ENCODE measurements at places on chromosomes 3 and 15. TPM values are rescaled to one million over a fixed set of nuclear protein-coding genes. Genes with fewer than 3 reads are reported as not detected.
A peak's percentile ranks its signal among the peaks of the same experiment; 100 is the strongest.

The PRR23A gene
- not detected for polyA plus RNA-seq

- no peak for DNase-seq
Measured at GRCh38 chr3:153115326-153115725, 46.7 kb upstream of the RAP2B start.

GRCh38 chr3:7144697-7145308 is 283.9 kb downstream of the GRM7 start:
- DNase-seq: no peak

The NOX5 gene
- not detected for polyA plus RNA-seq

DNA sequence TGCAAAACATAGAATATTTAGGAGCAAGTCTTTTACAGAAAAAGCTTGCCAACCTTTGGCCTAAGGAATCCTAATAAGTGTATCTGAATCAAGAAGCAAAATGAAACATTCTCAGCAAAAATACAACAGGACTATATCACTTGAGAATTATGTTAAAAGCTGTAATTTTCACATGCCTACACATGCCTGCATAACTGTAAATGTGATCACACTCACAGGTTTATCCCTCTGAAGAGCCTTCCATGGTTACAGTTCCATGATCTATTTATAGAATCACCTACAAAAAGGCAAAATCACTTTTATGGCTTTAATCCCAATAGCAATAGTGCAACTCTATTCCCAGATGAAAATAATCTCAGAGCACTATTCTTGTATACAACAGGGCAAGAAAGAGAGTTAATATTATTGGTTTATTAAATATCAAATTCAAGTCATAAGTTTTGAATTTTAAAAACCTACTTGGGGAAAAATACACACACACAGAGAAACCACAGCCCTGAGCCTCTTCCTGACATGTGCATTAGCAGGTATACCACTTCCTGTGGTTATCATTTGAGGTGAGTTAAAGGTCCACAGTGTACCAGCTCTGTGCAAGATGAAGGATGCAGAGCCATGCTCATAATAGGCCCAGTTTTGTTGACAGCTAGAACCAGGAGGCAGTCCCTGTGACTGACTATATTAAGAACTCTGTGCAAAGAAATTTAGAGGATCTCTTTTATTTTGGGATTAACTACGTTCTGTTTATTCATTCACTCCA is 252.5 kb upstream of the TGFBR2 start:
- no peak for DNase-seq

The LEKR1 gene
- polyA plus RNA-seq: 0.33 TPM

The GHSR gene
- not detected for polyA plus RNA-seq

The ADCY5 gene
- polyA plus RNA-seq: not detected

GRCh38 chr15:47618241-47618640 is 99.1 kb upstream of the SEMA6D start:
- no peak for DNase-seq

The CCR5 gene
- polyA plus RNA-seq: 0.47 TPM

- DNase-seq: no peak
Measured at GRCh38 chr3:2656806-2657777, 453.1 kb downstream of the IL5RA start.

GRCh38 chr3:32371461-32372212 is 20.0 kb upstream of the CMTM7 start:
- DNase-seq: no peak

The BCL2A1 gene
- polyA plus RNA-seq: 465 TPM

DNA sequence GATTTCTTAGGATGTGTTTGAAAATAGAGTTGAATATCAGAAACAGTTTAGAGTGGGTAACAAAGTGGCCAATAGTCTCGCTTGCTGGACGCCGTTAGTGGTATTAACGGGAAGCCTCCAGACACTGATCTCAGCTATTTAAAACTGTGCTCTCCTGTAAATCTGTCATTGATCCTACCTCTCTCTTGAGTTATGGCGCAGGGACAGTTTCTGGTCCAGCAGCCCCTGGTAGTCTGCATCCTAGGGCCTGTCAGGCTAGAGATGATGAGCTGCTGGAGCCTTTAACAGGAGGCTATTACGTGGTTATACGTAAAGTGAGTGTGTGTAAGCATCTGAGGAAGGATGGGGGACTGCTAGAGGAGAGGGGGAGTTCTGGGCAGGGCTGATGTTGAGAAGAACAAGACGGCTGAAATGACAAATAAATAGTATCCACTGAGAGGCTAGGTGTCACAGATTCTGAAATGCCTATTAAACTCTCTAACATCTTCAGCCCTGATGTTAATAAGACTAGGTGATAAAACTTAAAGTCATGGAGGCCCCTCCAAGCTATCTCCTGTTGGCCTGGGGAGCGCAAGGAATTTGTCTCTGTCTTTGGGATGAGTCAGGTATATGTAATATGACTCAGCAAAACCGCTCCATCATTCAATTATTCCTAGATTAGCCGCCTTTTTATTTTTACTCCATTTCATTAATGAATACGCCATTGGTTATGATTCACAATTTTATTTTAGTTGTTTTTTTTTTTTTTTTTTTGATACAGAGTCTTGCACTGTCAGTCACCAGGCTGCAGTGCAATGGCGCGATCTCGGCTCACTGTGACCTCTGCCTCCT is 155.7 kb downstream of the GREM1 start:
- no peak for DNase-seq

GRCh38 chr3:126313580-126314304 is 43.5 kb downstream of the KLF15 start:
- no peak for DNase-seq

- DNase-seq: no peak
Measured at GRCh38 chr3:38613426-38613825, 36.1 kb downstream of the SCN5A start.

DNA sequence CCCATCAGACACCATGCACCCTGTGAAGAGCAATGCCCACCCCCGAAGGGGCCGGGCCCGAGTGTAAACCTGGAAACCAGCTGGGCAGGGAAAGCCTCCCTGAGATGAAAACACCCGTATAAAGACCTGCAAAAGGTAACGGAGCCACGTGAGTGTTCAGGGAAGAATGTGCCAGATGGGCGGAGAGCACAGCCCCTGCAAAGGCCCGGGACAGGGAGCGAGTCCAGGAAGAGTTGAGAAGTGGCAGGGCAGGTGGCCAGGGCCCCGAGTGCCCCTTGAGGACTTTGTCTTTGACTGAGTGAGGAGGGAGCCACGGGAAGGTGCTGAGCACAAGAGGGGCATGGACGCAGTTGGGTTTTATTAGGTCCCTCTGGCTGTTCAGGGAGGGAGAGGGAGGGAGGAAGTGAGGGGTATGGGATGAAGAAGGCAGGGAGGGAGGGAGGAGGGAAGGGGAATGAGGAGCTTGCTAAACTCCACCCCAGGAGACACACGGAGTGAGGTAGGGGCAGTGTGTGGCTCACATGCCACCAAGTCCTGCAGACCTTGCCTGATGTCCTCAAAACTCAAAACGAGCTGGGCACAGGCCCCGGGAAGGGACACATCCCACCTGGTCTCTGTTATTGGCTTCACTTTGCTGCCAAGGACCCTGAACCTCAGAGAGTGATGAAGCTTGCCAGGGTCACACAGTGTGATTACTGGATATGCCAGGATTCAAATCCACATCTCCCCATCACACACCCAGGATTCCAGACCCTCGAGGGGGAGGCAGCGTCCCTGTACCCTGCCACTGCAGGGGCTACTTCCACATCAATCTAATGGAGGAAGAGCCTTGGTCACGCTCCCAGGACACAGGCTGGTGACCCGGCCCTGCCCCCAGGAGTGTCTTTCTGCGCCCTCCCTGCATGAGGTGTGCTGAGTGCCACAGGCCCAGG is 49.1 kb upstream of the IQSEC1 start:
- DNase-seq: no peak

- DNase-seq: no peak
Measured at GRCh38 chr3:148588291-148588690, 109.4 kb upstream of the AGTR1 start.

GRCh38 chr3:32813180-32813579 is 4.6 kb upstream of the TRIM71 start:
- DNase-seq: no peak

The NPAP1 gene
- polyA plus RNA-seq: not detected

GRCh38 chr3:122642935-122643334 is 37.7 kb upstream of the PARP14 start:
- DNase-seq: no peak

GRCh38 chr15:41546851-41547786 is 3.1 kb upstream of the RPAP1 start:
- peak; percentile 43 for DNase-seq

The TUBGCP4 gene
- 6.1 TPM for polyA plus RNA-seq

- no peak for DNase-seq
Measured at GRCh38 chr3:53162672-53163443, 1.8 kb downstream of the PRKCD start.

- DNase-seq: no peak
Measured at GRCh38 chr15:58698887-58699641, 50.4 kb downstream of the ADAM10 start.

- DNase-seq: no peak
Measured at GRCh38 chr3:192063570-192063969, 602.6 kb downstream of the PYDC2 start.

The UQCC5 gene
- 1.4 TPM for polyA plus RNA-seq

DNA sequence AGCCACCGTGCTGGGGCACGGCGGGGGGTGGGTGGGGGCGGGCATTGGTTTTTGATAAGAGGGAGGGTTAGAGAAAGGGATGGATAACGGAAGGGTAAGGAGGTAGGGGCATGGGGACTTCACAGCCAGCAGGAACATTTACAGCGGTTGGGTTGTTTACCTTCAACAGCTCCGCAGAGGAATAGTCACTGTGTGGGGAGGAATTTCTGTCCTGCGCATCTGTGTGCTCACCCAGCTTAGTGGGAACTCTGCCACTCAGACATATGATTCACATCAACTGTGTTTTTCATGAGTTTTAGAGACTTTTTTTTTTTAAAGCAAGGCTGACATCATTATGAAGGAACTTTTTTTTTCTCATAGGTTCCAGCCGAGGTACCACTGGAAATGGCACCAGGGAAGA is 19.6 kb downstream of the CHRD start:
- no peak for DNase-seq

DNA sequence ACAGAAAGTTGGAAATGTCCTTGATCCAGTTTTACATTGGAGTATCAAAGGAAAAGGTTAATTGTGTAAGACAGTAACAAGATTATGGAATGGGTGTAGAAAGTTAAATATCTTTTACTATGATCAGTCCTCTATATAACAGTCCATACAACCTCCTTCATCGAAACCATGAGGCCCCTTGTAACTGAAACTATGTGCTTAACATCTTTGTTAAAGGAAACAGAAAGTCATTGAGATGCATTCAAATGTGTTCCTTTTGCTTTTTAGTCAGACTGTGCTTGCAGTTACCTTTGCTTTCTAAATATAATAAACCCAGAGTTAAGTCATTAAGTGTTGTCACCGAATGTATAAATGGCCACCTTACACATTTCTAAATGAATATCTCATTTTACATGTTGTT is 1298.5 kb downstream of the ROBO2 start:
- DNase-seq: no peak

- DNase-seq: no peak
Measured at GRCh38 chr3:112357930-112358780, 25.2 kb downstream of the CD200 start.

DNA sequence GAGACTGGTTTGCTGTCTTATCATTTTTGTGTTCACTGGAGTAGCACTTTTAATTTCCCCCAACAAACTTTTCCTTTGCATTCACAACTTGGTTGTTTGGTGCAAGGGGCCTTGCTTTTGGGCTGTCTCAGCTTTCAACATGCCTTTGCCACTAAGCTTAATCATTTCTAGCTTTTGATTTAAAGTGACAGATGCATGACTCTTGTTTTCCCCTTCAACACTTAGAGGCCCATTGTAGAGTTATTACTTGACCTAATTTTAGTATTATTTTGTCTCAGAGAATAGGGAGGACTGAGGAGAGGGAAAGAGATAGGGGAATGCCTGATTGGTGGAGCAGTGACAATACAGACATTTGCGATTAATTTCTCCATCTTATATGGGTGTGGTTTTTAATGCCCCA is 340.1 kb upstream of the MANF start:
- DNase-seq: no peak

DNA sequence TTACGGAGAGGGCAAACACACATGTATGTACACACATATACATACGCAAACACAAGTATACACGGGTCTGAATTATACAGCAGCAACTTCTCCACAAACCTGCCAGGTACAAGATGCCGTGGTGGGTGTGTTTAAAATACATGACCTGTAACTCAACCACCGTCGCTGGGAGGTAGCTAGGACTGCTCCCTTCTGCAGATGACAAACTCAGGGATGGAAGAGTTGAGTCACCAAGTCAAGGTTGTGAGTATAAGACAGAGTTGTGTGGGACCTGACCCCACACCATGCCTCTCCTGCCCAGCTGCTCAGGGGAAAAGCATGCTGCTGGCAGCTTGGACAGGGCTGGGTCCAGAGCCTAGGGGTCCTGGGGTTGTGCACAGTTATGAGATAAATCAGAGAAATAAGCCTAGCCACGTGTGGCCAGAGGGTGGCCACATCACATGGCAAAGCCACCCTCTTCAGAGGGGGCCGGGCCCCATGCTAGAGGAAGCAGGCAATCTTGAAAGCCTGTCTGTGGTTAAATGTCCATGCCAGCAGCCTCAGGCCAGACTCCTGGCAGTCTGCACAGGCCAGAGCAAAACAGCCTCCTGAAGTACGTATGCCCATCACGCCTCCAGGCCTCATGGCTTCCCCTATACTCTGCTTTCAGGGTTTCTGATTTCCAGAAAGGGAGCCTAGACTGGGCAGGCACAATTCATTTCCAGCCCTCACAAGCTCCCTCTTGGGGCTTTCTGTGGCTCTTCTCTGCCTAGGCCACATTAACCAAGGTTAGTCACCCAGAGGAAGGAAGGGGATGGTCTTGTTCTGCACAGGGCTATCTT is 107.7 kb upstream of the RPL32 start:
- no peak for DNase-seq

DNA sequence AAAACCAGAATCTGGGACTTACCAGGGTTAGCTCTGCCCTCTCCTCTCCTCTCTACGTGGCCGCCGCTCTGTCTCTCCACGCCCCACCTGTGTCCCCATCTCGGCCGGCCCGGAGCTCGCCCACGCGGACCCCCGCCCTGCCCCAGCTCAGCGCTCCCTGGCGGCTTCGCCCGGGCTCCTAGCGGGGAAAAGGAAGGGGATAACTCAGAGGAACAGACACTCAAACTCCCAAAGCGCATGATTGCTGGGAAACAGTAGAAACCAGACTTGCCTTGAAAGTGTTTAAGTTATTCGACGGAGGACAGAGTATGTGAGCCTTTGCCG is 5.4 kb downstream of the ISL2 start:
- DNase-seq: no peak

DNA sequence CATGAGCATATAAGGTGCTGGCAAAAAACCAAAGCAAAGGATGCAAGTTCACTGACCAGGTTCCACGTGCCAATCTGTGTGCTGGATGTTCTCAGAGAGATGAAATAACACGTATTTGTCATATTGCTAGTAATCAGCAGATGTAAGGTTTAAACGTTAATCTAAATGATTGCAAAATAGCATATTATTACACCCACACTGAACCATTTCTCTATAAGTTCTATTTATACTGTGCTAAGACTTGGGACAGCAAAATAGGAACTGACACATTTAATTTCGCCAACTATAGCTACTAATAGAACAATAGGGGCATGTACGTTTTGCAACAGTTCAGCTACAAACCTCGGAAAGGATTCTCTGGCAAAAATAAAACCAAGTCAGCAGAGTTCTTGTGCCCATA is 350.3 kb upstream of the ZNF385D start:
- no peak for DNase-seq

GRCh38 chr3:187012609-187013051 is 82.3 kb downstream of the ST6GAL1 start:
- DNase-seq: peak; percentile 18

The BRK1 gene
- 318 TPM for polyA plus RNA-seq
